ENCODE measurements at places on chromosomes 2 and 18.

- DNase-seq: no peak
Observed at GRCh38 chr2:120395221-120396012, 49.5 kb downstream of the INHBB start.

DNA sequence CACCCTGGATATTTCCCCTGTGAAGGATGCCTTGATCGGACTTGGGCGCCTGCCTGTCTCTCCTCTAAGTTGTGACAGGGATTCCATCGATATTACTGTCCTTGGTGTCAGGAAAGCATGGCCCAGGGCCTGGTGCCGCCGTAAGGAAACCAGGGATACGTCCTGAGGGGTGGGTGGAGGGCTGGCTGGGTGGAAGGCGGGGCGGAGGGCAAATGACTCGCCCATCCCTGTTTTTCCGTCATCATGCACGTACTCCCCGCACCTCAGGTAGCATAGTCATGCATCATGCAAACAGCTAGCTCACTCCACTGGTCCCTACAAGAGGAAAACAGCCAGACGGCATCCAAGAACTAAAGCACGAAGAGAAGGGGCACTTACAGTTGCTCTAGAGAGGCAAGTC is 57.1 kb downstream of the PXDN start:
- peak; percentile 19 for DNase-seq

- DNase-seq: no peak
Observed at GRCh38 chr18:42564761-42565160, 550.7 kb downstream of the RIT2 start.

- no peak for DNase-seq
Observed at GRCh38 chr18:79248495-79249060, 147.2 kb upstream of the NFATC1 start.

DNA sequence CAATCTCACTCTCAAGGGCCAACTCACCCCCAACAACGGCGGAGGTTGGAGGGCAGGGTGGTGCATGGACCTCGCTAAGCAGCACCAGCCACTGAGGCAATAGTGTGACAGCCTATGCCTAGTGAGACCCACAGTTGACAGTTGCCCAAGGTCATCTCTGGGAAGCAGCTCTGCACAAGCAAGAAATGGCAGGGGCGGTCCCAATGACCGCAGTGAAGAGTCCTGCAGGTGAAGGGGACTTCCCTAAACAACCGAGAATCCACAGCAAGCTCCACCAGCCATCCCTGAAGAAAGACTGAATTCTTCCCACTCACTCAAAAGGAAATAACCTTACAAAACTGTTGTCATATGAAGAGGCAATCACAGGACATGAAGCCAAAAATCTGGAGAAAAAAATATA is 313.4 kb upstream of the ID2 start:
- no peak for DNase-seq

DNA sequence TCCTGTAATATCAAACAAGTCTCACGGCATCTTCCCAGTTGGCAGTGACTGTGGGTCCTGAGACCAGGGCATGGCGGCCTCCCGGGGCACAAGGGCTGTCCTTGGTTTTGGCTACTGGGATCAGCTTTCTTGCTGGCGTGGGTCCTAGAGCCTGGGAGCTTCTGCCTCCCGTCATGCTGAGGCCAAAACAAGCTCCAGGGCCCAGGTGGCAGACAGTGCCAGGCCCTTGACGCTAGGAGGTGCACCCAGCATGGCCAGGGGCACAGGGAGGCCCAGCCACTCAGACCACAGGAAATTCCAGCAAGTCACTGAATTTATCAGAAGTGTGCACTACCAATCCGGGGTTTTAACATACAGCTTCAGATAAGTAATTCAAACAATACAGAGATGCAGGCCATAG is 184.7 kb downstream of the EIPR1 start:
- no peak for DNase-seq

DNA sequence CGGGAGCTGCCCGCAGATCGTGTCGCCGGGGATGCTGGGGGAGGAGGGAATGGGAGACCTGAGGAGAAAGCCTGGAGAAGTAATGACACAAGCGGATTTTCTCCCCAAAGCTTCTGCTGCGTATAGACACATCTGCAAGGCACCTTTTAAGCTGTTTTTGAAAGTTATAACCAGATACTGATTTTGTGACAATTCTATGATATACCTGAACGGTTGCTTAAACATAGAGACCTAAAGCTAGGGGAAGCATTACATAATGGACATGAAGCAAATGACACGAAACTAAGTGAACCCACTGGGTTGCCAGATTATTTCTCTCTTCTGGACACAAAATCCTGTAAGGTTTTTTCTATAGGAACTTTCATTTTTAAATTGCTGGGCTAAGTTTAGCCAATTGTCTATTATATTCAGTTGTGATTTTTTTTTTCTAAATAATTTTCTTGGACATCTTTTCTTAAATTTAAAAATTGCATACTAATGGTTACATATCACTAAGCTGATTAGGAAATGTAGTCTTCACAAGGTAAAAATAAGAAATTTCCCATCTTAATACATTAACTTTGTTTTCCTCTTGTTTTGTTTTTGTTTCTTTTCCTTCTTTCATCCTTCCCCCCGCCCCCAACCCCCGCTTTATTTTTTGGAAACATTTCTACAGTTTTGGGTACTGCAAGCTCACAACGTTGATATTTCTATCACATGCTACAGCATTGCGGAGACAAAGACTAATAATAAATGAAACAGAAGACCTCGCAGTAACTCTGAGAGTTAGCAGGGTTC is 1.3 kb downstream of the OSBPL6 start:
- DNase-seq: no peak

DNA sequence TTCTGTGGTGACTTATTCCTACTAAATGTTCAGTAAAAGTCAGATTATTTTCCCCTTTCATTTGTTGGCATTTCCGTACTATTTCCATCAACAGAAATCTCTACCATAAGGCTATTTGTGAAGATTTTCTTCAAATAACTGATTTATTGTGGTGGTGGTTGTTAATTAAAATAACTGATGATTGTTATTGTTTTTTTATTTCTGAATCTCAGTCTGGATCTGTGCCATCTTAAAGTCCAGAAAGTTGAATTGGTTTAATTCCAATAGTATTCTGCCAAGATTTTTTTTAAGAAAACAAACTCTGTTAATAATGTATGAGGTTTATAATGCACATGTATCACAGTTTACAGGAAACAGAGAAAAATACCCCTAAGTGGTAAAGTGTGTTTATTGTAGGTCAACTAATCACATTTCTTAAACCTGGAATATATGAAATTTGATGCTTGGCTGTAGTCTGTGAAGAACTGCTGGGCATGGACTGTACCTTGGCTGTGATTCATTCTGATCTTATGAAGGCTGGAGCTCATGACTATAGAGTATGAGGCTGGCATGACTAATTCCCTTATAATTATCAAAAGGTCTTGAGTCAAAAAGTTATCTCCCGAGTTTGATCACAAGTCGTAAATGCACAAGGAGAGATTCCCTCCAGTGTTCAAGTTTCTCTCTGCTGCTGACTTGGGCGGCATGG is 134.2 kb upstream of the RND3 start:
- no peak for DNase-seq

DNA sequence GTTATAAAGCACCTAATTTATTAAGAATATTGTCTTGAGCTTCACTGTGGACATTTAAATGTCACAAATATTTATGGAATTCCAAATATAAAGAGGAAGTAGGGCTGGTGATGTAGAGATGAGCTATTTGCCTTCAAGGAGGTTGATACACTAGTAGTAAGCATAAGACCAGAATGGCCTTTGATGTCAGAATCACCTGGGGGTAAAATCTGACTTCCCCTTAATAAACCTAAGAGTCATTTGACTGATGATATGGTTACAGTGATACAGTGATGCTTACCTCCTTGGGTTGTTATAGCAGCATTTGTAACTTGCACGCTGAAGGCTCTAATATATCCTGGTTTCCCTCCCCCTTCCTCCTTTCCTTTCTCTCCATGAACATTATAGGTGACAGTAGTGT is 143.7 kb downstream of the CERS6 start:
- DNase-seq: no peak

- DNase-seq: no peak
Observed at GRCh38 chr2:43228756-43229659, 2.6 kb upstream of the ZFP36L2 start.

GRCh38 chr2:128375454-128375853 is 56.8 kb upstream of the HS6ST1 start:
- no peak for DNase-seq

DNA sequence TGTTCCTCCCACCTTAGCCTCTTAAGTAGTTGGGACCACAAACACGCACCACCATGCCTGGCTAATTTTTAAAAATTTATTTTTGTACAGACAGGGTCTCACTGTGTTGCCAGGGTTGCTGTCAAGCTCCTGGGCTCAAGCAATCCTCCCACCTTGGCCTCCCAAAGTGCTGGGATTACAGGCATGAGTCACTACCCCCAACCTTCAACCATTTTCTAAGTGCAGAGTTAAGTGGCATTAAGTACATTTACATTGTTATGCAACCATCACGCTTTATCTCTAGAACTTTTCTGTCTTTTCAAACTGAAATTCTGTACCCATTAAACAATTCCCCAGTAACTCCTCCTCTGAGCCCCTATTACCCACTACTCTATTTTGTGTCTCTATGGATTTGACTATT is 45.9 kb upstream of the AFF3 start:
- no peak for DNase-seq

GRCh38 chr18:57518533-57518932 is 68.0 kb downstream of the FECH start:
- no peak for DNase-seq

- no peak for DNase-seq
Observed at GRCh38 chr2:229218329-229218921, 52.7 kb downstream of the PID1 start.

GRCh38 chr2:241501099-241501541 is 7.3 kb downstream of the STK25 start:
- DNase-seq: no peak

DNA sequence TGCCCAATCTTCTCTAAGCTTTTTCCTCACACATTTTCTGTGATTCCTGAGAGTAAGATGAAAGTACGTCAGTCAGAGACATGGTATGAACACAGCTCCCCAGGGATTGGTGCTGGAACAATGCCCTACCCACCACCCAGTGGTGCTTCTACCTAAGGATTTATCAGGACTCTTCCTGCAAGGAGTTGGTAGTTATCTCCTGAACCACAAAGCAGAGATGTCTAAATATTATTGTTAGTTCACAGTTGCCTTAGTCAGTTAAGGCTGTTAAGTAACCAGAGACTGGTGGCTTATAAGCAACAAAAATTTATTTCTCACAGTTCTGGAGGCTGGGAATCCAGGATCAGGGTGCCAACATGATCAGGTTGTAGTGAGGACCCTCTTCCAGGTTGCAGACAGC is 60.3 kb upstream of the CCDC85A start:
- no peak for DNase-seq

DNA sequence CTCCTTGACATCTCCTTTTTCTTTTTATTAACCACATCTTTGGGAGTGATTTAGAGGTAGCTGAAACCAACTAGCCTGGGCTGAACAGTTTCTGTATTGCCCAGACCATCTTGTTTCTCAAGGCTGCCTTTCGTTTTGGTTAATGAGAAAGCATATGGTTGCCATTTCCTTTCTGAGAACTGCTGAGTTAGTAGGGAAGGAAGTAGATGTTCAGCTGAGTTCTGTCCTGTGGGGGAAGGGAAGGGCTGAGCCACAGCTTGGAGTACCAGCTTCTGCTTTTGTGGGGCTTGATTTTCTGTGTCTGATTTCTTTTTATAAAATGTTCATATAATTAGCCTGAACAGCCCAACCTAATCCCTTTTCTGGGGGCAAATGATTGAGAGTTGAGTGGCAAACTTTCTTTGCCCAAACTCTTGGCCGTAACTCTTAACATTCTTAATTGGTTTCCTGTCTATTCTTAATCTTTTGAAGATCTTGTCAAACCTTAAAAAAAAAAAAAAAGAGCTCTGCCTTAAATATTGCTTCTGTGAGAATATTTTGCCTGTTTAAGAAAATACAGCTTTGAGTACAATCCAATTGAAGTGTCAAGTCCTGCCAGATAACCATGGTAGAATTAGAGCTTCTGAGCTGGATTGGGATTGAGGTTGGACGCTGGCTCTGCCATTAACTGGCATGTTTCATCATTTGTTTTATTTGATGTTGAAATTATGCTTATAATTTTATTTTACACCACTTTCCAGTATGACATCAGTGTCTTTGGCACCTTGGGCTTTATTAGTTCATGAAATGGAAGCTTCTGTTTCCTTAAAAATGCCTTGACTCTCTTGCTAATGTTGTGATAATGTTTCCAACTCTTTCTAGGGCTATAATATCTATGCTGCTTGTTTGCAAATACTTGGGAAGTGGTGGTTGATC is 1.9 kb upstream of the NABP1 start:
- no peak for DNase-seq

GRCh38 chr2:219681694-219682300 is 54.4 kb downstream of the SLC4A3 start:
- DNase-seq: no peak

DNA sequence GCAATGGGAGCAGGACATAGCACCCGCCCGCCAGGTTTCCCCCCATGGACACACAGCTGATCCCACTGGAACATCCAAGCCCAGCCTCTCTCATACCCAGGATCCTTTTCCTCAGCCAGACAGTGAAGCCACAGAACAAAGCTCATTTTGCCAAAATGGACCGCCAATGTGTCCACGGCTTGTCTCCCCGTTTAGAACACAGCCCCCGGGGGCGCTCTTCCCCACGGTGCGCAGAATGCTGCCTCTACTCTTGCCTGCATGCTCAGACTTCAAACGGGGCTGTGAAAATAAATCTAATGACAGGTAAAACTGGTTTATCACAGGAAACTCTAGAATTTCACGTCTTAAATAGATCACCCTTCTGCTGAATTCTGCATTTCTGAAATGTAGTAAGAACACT is 548.5 kb upstream of the ID2 start:
- DNase-seq: no peak

GRCh38 chr18:2914881-2915240 is 68.1 kb downstream of the EMILIN2 start:
- DNase-seq: no peak

- no peak for DNase-seq
Observed at GRCh38 chr18:48254077-48254602, 155.0 kb downstream of the ZBTB7C start.

GRCh38 chr2:152097290-152097800 is 1.5 kb downstream of the CACNB4 start:
- DNase-seq: no peak

DNA sequence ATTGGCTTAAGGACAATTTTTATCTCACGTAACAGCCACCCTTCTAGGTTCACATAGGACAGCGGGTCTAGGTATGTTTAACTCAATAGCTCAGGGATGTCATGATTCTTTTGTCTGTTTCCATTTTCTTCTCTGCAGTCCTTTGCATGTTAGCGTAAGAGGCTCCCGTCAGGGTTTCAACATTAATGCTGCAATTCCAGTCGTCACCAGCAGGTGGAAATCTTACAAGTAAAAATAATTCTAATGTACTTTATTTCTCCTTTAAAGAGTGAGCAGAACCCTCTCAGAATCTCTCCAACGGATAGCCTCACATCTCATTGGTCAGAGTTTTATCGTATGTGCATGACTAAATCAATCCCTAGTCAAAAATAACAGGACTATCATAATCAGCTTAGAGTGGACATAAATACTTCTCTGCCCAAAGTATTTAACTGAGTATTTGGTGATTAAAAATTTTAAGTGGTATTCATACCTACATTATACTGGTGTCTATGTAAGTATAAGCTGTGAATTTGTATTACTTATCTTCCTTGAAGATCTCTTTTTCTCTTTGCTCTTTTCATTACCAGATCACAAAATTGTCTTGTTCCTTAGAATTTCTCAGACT is 487.2 kb upstream of the GCFC2 start:
- peak; percentile 69 for DNase-seq

GRCh38 chr2:20141056-20141762 is 83.7 kb downstream of the SDC1 start:
- peak; percentile 79 for DNase-seq

Data from astrocyte of the cerebellum (primary cell).